Naive thymus-derived CD4-positive, alpha-beta T cell (primary cell): ENCODE measurements at places on chromosomes 1 and 21.

DNA sequence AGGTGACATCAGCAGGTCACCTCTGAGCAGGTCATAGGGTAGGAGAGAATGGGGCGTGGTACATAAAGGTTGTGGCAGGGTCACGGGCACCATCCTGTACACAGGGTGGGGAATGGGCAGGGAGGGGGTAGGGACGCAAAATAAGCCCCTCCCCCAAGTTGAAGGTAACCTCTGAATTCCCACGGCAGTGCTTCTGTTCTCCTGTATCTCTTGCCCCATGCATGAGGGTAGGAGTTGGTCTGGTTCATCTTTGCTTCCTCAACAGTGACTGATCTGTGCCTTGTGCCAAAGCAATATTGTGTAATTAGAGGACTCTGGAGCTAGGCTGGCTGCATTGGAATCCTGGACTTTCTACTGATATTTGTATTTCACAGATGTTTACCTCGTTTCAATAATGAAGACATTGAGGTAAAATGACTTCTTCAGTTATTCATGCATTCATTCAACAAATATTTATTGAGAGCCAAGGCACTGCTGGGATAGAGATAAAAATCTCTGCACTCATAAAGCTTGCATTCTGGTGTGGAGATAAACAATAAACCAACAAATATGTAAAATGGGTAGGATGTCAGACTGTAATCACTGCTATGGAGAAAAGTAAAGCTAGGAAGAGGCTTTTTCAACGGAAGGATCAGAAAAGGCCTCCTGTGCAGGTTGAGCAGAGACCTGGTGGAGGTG is 18.4 kb upstream of the GFI1 start:
- DNase-seq = no peak

GRCh38 chr1:33392639-33393038 is 38.3 kb downstream of the PHC2 start:
- no peak for DNase-seq

DNA sequence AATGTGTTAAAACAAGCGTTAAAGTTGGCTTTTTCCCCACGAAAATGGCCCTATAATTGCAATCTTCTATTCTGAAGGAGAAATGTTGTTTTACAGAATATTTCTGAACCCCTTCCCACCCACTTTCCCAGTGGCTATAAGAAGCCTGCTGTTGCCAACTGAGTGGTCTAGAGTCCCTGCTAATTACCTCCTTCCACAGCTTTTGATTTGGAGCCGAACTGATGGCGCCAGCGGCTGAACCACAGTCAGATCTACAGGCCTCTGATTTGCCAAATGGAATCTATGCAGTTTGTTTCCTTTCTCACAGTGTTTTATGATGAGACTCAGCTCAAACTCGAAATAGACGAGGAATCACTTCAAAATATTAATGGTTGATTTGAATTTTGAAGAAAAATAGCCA is 76.0 kb upstream of the C1orf105 start:
- DNase-seq = no peak

- no peak for DNase-seq
Measured at GRCh38 chr21:42578034-42578433, 64.4 kb downstream of the SLC37A1 start.

GRCh38 chr1:175270361-175270760 is 77.8 kb upstream of the KIAA0040 start:
- DNase-seq = no peak

GRCh38 chr1:95282518-95282895 is 48.5 kb downstream of the RWDD3 start:
- no peak for DNase-seq

- peak; percentile 25 for DNase-seq
Measured at GRCh38 chr1:243179720-243180119, 75.4 kb downstream of the CEP170 start.

DNA sequence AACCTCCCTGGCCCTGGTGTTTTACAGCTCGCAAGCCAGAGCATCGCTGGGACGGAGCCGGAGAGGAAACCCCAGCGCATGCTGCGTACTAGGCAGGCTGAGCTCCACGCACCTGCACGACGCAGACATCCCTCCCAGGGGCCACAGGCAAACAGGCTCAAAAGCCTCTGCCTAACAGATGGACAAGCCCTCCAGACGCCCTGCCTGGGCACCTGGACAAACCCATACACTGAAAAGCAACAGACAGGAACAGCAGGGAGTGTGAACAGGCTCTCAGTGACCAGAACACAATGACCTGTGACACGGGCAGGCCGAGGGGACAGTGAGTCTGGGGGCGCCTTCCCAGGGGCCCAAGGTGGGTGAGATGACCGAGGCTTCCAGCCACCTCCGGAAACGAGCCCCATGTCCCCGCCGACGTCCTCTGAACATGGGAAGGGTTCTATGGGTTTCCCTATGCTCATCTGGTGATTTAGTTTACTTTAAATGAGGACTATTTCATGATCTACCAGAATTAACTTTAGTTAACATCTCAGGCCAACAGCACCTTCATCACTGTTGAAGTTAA is 40.3 kb downstream of the NPHP4 start:
- no peak for DNase-seq

DNA sequence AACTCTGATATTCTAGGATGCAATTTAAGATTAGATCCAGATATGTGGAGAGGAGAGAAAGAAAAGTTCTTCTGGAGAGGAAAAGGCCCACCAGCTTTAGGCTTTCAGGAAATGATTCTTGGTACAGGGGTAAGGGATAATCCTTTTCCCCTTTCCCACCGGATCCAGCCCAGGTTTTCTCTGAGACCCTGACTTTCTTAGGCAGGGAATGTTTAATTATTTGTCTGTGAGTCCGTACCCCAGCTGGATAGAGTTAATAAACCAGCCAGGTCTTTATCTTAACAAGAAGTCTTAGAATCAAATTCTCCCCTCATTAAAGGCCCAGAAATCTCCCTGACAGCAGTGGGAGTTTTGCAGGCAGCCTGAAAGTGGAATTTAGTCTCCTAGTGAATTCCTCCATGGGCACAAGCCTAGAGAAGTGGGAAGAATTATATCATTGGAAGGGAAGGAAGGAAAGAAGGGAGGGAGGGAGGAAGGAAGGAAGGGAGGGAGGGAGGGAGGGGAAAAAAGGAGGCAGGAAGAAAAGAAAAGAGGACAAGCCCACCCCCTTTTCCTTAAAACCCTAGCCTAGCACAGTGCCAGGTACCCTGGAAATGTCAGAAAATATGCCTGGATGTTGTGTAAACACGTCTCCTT is 189.0 kb downstream of the PLPP3 start:
- DNase-seq = no peak

GRCh38 chr1:219374636-219375035 is 201.0 kb downstream of the LYPLAL1 start:
- DNase-seq = no peak

- DNase-seq = no peak
Measured at GRCh38 chr21:38667291-38667870, 138.3 kb upstream of the ETS2 start.

GRCh38 chr1:111920221-111921024 is 69.0 kb downstream of the KCND3 start:
- no peak for DNase-seq

- peak; percentile 24 for DNase-seq
Measured at GRCh38 chr1:9825093-9826074, 1.6 kb upstream of the CLSTN1 start.

DNA sequence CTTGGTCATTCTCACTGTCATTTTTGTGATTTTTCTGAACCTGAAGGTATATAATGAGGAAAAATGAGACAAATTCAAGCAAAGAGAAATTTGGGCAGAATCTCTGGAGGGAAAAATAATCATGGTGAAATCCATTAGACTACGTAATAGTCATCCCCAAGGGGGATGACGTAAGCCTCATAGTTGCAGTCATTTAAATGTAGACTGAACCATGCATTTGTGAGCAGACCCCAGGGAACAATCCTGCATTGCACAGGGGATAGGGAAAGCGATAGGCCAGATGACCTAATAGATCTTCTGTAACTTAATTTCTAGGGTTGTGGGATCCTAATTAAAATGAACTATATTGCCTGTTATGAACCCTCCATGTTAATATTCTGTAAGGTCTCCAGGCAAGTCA is 167.4 kb upstream of the C1orf21 start:
- no peak for DNase-seq

DNA sequence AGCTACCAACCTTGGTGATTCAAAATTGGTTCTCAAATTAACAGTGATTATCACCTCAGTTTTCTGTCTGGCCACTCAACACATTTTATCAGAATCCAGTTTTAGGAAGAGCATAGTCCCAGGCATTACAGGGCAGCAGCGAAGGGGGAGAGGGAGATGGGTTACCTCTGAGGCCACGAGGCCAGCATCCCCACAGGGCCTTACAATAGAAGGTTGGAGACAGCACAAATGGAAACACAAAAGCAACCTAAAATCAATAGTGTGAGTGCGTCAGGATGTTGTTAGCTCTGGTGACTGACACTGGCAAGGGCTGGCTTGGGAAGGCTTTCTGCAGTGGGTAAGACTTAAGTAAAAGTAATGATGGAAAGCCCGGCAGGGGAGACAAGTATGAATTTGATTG is 79.5 kb downstream of the JAK1 start:
- DNase-seq = no peak

- DNase-seq = peak; percentile 2
Measured at GRCh38 chr21:45525910-45526306, 16.3 kb downstream of the SLC19A1 start.

DNA sequence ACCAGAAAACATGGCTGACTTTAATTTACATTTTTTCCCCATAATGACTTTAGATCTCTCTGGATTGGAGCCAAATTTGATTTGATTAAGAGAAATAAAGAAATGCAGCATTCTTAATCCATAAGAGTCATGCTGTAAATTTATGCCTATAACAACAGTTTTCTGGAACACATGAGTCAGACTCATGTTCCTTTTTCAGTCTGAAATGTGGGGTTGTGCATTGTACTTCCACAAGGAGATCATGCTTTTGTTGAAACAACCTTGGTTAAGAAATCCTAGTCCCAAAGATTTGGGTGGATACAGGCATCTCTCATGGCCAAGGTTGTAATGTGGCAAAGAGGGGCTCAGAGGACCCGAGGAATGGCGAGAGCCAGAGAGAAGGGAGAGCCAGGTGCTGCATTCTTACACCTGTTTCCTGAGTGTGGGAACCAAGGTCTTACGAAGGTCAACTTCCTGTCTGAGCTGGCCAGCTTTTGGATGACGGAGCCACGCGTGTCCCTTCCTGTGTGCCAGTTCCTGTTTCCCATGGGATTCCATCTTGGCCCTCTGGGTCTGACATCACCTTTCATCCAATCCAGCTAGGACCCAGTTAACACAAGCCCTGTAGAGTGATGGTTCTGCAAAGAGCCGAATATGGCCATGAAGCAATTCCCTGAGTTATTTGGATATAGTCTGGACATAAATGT is 23.1 kb downstream of the CLDN14 start:
- no peak for DNase-seq

GRCh38 chr21:35461700-35462099 is 412.6 kb upstream of the RUNX1 start:
- no peak for DNase-seq

DNA sequence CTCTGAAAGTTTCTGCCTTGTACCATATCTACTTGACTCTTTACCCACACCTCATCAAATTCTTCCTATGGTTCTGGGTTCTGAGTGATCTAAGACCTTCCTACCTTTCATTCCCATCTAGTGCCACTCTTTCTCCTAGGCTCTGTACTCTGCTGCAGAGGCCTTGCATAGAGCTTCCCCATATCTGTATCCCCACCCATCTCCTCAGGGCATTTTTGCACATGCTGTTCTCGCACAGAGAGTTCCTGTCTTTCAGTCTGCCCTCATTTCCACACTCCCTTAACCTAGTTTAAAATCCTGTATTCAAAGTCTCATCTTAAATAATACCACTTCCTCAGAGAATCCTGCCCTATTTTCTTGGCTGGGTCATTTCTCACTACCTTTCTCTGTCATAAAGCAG is 114.8 kb downstream of the HMCN1 start:
- DNase-seq = no peak

DNA sequence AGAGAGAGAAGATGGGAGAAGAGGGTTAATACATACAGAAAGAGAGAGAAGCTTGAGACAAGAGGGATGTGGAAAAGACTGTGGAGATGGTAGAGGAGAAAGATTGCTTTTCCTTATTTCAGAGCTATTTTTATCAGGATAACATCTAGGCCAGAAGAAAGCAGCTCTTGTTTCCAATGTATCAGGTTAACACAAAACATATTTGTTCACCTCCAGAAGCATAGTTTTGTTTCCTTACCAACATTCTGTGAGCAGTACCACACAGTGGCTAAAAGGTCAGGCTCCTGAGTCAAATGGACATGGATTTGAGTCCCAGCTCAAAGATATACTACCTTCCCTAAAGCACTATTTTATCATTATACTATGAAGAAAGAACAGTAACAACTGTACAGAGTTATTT is 185.5 kb downstream of the DUSP10 start:
- no peak for DNase-seq

- DNase-seq = no peak
Measured at GRCh38 chr1:172554915-172555314, 22.0 kb downstream of the SUCO start.

DNA sequence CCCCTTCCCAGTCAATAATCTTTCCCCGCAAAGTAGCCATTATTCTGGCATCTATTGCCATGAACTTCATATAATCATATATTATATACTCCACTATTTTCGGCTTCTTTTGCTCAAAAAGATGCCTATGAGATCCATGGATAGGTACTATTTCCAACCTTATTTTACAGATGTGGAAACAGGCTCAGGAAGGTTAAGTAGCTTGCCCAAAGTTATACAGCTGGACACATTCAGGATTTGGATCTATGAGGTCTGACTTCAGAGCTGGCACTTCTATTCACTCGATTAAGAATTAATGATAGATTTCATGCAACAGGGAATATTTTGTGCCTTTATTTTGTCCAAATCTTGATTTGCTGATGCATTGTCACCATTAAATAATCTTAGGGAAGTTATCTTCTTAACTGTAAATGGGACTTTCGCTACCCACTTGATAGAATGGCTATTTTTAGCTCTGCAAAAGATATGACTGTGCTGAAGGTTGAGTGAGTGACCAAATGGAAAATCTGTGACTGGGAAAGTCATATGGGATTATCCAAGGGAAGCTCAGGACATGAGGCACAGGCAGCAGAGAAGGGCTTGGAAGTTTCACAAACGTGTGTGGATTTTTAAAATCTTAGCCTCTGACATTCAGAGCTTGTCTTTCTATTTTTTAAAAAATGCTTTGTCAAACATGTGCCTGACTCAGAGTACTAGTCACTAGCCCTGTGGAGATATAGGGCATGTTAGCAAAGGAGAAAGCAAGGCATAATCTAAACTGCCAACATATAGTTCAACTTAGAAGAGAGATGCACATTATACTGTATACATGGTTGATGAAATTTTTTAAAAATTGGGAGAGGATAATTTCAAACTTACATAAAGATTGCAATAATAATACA is 36.5 kb downstream of the GIPC2 start:
- no peak for DNase-seq

GRCh38 chr1:26353976-26354820 is at the start of gene CRYBG2:
Gene CRYBG2, minus strand, starts transcription at chr1:26354130. Its CDS starts 7,473 bp downstream, at chr1:26346657.
- no peak for DNase-seq

DNA sequence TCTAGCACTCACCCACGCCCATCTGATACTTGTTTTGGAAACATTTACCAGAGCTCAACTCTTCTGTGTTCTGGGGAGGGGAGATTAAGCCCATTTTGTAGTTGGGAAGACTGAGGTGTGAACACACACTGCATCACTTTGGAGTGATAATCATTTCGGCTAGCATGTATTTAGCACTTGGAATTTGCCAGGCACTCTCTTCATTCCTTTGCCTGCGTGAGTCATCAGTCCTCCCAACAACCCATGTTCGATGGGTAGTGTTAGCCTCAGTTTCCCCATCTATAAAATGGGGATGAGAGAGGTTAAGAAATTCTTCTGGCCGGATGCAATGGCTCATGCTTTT is 182.8 kb upstream of the TMEM51 start:
- no peak for DNase-seq

GRCh38 chr1:46456411-46456963 is 33.1 kb upstream of the DMBX1 start:
- DNase-seq = no peak
